ENCODE measurements at places on chromosomes 4 and X.

DNA sequence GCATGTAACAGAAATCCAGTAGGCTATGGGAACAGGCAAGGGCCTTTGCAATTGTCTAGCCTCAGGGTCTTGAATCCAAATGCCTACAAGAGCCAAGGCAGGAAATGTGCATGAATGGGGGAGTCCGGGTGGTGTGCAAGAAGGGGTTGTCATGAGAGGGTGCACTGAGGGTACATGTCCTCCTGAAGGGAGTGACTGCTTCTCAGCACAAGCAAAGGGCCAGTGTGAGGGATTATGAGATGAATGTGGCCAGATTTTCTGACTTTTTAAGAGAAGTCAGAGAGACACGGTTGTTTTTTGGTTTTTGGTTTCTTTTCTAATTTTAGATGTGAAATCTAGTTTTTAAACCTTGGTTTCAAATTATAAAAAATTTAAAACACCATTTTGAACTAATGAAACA is 76.5 kb upstream of the LSM6 start:
- no peaks in the 10 kb centered on the region for H3K4me1 ChIP-seq
- no peak overlapping the region for H3K27ac ChIP-seq
- no peaks in the 10 kb centered on the region for H3K36me3 ChIP-seq

- DNase-seq = no peak
- no peaks in the 10 kb centered on the region for H3K36me3 ChIP-seq
- no peak overlapping the region for H3K27ac ChIP-seq
- H3K27me3 ChIP-seq = no peaks in the 10 kb centered on the region
- no peaks in the 10 kb centered on the region for H3K4me1 ChIP-seq
Measured at GRCh38 chr4:105351861-105352260, 122.0 kb downstream of the PPA2 start.

GRCh38 chrX:68929332-68930150 is 100.7 kb downstream of the EFNB1 start:
- peak overlapping the region; percentile 86 for H3K27ac ChIP-seq
- no peak overlapping the region for H3K4me3 ChIP-seq
- no peak for DNase-seq
- H3K27me3 ChIP-seq = no peaks in the 10 kb centered on the region

DNA sequence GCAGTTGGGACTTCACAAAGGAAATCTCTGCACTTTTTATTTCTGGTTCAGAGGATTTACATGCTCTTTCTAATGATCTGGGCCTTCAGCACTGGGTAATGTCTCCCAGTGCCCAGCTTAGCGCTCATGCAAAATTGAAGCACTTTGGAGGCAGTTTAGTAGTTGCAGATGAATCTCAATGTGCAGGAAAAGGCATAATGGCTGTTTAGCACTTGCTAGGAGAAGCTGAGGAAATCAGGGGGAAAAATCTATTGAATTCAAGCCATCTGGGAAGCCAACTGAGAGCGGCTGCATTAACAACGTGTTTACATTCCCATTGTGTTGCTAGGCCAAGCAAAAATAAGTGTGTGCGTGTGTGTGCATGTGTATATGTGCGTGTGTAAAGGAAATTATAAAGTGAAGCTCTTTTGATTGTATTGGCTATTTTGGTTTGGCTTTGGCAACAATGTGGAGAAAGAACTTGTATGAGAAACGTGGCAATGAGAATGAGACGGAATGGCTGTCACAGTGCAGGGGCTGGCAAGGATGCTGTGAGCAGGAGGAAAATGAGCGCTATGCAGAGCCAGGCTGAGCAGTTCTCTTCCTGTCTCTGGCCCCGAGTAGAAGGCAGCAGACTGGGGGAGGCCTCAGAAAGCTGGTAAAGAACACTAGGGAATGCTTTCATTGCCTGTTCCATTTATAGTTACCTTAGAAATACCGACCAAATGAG is 231.5 kb downstream of the UNC5C start:
- no peaks in the 10 kb centered on the region for H3K36me3 ChIP-seq
- H3K4me3 ChIP-seq = no peak overlapping the region
- DNase-seq = no peak
- peaks cover 48% of the 10 kb centered on the region for H3K4me1 ChIP-seq

DNA sequence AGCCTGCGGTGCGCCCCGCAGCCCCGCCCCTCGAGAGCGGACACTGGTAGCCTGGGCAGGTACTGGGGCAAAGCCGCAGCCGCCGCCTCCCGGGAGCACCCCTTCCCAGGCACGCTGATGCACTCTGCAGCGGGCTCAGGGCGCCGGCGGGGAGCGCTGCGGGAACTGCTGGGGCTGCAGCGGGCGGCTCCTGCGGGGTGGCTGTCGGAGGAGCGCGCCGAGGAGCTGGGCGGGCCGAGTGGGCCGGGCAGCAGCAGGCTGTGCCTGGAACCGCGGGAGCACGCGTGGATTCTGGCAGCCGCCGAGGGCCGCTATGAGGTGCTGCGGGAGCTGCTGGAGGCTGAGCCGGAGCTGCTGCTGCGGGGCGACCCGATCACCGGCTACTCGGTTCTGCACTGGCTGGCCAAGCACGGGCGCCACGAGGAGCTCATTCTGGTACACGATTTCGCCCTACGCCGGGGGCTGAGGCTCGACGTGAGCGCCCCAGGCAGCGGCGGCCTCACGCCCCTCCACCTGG is 401 bp downstream of the SOWAHD start:
- no peaks in the 10 kb centered on the region for H3K36me3 ChIP-seq
- H3K27me3 ChIP-seq = peaks cover 19% of the 10 kb centered on the region
- H3K27ac ChIP-seq = no peak overlapping the region
- DNase-seq = no peak
- H3K4me3 ChIP-seq = peak overlapping the region; percentile 53

- H3K36me3 ChIP-seq = no peaks in the 10 kb centered on the region
- H3K27ac ChIP-seq = peak overlapping the region; percentile 48
- H3K4me1 ChIP-seq = peaks cover 12% of the 10 kb centered on the region
- DNase-seq = no peak
Measured at GRCh38 chrX:17567821-17568220, 169.5 kb upstream of the SCML1 start.

- peaks cover 35% of the 10 kb centered on the region for H3K4me1 ChIP-seq
- H3K27me3 ChIP-seq = peaks cover 37% of the 10 kb centered on the region
- H3K27ac ChIP-seq = peak overlapping the region; percentile 7
- DNase-seq = no peak
- peaks cover 3% of the 10 kb centered on the region for H3K36me3 ChIP-seq
- peak overlapping the region; percentile 4 for H3K4me3 ChIP-seq
Measured at GRCh38 chr4:185921583-185922555, 109.9 kb upstream of the SORBS2 start.

GRCh38 chr4:101952985-101953384 is 162.5 kb downstream of the BANK1 start:
- H3K4me3 ChIP-seq = no peak overlapping the region
- peaks cover 40% of the 10 kb centered on the region for H3K4me1 ChIP-seq
- H3K36me3 ChIP-seq = no peaks in the 10 kb centered on the region
- H3K27me3 ChIP-seq = no peaks in the 10 kb centered on the region

- H3K36me3 ChIP-seq = peaks cover 9% of the 10 kb centered on the region
- no peaks in the 10 kb centered on the region for H3K4me1 ChIP-seq
- H3K27me3 ChIP-seq = no peaks in the 10 kb centered on the region
- no peak overlapping the region for H3K4me3 ChIP-seq
- DNase-seq = no peak
- H3K27ac ChIP-seq = no peak overlapping the region
Measured at GRCh38 chr4:136742333-136742732, 790.0 kb downstream of the PCDH18 start.

- H3K4me3 ChIP-seq = peak overlapping the region; percentile 80
- H3K36me3 ChIP-seq = peaks cover 17% of the 10 kb centered on the region
- peaks cover 58% of the 10 kb centered on the region for H3K4me1 ChIP-seq
- H3K27me3 ChIP-seq = peaks cover 4% of the 10 kb centered on the region
- no peak for DNase-seq
- H3K27ac ChIP-seq = peak overlapping the region; percentile 97
Measured at GRCh38 chr4:78553529-78554060, 2.0 kb downstream of the ANXA3 start.

DNA sequence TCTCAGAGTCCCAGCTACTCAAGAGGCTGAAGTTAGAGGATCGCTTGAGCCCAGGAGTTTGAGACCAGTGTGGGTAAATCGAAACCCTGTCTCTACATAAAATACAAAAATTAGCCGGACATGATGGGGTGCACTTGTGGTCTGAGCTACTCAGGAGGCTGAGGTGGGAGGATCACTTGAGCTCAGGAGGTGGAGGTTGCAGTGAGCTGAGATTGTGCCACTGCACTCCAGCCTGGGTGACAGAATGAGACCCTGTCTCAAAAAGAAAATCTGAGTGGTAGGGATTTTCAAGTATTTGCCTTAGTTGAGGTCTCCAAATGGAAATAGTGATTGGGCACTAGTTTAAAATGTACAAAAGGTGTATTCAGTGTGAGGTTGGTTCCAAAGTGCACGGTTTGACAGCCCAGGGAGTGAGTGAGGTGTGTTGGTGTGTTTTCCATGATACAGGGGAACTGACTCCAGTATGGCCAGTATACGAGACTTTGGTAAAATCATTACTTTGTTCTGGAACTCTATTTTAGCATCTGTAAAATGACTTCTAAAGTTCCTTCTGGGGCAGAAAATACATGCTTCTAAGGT is 13.8 kb downstream of the ADD1 start:
- H3K36me3 ChIP-seq = peaks cover 18% of the 10 kb centered on the region
- no peak overlapping the region for H3K27ac ChIP-seq
- no peak for DNase-seq
- no peak overlapping the region for H3K4me3 ChIP-seq
- H3K4me1 ChIP-seq = peaks cover 56% of the 10 kb centered on the region
- no peaks in the 10 kb centered on the region for H3K27me3 ChIP-seq

DNA sequence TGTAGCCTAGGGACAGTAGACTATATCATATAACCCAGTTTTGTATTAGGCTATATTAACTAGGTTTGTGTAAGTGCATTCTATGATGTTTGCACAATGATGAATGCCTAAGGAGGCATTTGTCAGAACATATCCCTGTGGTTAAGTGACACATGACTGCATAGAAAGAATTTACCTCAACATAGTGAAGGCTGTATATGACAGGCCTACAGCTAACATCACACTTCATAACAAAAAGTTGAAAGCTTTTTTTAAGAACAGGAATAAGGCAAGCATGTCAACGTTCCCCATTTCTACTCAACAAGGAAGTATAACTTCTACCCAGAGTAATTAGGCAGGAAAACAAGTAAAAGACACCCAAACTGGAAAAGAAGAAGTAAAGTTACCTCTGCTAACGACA is 165.9 kb upstream of the NDST4 start:
- no peak for DNase-seq
- no peaks in the 10 kb centered on the region for H3K4me1 ChIP-seq
- H3K27ac ChIP-seq = no peak overlapping the region
- no peak overlapping the region for H3K4me3 ChIP-seq

DNA sequence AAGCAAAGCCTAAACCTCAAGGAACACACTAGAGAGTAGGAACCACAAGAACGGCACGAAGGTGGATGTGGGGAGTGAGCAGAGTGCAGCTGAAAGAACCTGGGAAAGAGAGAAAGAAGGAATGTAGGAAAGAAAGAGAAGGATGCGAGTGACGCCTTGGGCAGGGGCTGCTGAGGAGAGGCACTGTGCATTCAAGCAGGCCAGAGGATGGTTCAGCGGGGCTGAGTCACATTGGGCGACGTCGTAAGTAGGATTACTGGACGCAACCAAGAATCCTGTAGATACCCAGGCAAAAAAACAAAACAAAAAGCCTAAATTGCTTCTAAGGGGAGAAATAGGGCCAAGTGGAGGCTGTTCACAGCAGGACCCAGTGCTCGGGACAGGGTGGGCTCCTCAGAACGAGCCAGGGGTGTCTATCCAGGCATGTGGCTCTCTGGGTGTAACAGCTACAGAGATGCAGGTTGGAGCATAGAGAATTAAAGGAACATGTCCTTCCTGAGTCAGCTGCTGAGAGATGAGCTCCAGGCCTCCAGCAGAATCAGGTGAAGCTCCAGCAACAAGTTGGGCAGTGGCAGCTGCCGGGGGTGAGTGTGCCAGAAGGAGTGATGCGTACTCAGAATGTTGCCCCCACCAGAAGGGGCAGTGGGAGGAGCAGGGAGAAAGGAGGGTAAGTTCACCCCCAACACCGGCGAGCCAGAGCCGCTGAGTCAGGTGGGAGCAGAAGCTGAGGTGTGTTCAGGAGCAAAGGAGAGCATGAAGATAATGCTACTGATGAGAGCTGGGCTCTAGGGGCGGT is 38.6 kb downstream of the NELFA start:
- H3K4me3 ChIP-seq = no peak overlapping the region
- H3K27ac ChIP-seq = peak overlapping the region; percentile 14
- no peaks in the 10 kb centered on the region for H3K27me3 ChIP-seq
- DNase-seq = no peak
